M059J (cell line): ENCODE measurements at places on chromosomes 1 and 21. TPM values are rescaled to one million over a fixed set of nuclear protein-coding genes. Genes with fewer than 3 reads are reported as not detected.

- DNase-seq = peak; percentile 87
Observed at GRCh38 chr1:8020032-8020431, 6.1 kb downstream of the ERRFI1 start.

GRCh38 chr1:67171574-67171955 is 5.3 kb downstream of the IL23R start:
- no peak for DNase-seq

Gene ANKRD34A
- 0.59 and 1.7 TPM in 2 replicates for total RNA-seq

Gene TNFRSF4
- not detected in 2 replicates for total RNA-seq
